ENCODE measurements at places on chromosomes 13 and 19. TPM values are rescaled to one million over a fixed set of nuclear protein-coding genes. Genes with fewer than 3 reads are reported as not detected.

GRCh38 chr19:56071151-56071550 is 49.9 kb downstream of the ZNF787 start:
- no peak for DNase-seq

IL11 gene
- total RNA-seq, result 1.6 TPM

DNA sequence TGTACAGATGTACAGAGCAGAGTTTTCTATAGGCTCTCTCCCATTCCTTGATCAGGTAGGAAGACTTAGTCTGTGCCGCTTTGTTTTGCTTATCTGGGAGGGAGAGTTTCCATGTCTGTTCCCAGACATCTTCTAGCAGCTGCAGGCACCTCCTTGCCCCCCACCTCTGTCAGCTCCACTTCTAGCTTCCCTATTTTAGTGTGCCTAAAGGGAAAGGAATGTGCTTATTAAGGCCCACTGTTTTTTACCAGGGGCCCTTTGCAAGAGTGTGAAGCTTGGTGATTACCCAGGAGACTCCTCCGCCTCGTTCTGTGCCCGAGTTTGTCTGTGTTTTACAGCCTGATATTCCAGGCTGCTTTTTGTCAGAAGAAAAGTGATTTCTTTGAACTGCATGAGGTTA is 1984.4 kb downstream of the OLFM4 start:
- DNase-seq, result no peak

- peak; percentile 45 for DNase-seq
Measured at GRCh38 chr13:36428086-36428485, 4.2 kb upstream of the CCNA1 start.

NEK3 gene
- total RNA-seq, result 12.3 TPM

DNAAF3 gene
- 0.33 TPM for total RNA-seq

DNA sequence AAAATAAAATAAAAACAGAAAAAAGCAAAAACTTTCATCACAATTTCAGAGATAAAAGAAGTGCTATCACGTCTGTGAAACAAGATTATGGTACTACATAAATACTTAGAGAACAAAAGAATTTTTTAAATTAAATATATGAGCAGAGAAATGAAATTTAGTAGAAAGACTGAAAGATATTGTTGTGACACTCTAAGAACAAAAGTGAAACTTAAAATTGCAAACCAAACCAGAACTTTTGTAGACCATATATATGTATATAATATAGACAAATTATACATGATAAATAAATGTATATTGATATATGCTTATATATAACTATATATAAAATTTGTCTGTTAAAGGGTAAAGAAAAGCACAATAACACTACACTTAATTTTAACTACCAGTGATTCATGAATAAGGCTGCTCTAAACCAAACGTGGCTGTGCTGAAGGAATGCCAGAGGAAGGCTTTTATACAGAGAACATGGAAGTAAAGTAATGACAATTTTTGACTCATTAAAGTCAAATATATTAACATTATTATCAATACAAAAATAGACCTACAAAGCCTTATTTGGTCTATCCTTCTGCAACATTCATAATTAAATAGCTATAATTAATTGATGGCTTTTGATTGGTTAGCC is 1516.7 kb upstream of the PCDH20 start:
- no peak for DNase-seq

DNA sequence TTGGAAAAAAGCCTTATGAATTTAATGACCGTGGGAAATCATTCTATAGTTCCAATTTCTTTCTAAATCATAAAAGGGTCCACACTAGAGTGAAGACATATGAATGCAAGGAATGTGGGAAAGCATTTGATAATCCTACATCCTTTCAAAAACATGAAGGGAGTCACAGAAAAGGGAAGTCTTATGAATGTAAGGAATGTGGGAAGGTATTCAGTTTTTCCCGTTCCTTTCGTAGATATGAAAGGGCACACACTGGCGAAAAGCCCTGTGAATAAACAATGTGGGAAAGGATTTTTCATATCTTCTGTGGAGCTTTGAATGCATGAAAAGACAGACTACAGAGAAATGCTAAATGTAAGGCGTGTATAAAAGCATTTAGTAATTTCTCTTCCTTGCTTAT is 27.0 kb downstream of the ZNF20 start:
- DNase-seq, result no peak

EPSTI1 gene
- total RNA-seq, result 15.7 TPM

DNA sequence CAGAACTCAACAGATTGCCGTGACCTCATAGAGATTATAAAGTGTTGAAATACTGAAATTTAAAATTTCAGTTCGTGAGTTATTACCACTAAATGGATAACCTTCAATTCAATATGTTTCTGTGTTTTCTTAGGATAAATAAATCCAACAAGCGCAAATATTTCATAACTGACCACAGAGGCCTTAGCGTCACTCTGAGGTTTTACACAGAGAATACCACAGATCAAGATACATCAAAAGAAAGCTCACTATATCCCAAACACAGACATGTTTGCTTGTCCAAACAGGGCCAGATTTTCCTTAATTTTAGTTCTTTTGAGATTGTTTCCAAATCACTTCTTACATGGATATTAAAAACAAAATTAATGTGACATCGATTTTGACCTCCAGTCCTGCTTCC is 235.8 kb downstream of the EFNB2 start:
- DNase-seq, result no peak

DNA sequence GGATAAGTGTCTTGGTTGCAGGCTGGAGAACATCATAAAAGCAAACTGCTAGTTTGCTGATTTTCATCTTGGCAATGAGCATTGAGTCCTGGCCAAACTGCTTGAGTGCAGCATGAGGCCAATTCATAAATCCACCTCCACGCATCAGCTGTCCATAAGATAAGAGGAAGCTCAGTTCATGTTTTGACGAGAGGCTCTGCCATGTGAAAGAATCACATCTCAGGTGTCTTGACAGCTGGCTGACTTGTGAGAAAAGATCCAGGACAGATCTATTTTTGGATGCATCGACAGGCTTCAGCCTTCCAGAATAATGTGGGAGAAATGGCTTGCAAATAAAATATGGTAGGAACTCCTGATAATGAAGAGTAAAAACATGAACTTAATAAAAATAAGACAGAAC is 5.4 kb upstream of the ZNF682 start:
- no peak for DNase-seq

C19orf81 gene
- total RNA-seq, result not detected

SOX1 gene
- not detected for total RNA-seq

DNA sequence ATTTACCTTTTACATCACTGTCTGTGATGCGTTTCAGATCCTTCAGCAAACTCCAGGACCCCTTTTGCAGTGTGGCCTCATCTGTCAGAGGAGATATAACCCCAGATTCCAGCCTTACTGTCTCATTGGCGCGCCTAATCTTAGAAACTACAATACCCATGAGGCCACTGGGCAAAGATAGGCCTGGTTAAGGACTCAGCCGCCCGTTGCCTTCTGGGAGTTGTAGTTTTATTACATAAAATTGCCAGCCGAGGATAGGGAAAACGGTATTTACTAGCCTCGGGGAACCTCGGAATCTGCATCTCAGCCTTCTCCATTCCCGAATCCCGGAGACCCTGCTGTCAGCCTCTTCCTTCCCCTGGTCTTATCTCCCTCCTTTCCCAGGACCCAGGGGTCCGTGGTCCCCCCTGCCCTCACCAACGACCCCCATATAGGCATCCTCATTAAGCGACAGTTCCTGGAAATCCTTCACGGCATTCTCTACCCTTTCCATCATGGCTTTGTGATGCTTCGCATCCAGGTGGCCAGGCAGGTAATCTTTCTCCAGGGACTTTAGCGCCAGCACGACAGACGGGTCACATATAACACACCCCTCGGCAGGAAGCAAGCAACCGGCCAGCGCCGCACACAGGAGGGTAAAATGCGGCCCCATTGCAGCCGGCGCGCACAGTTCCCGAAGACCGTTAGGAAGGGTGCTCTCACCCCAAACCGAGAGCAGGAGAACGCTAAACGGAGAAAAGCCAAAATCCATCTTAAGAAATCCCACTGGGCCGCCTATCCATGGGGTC is 1.3 kb downstream of the IZUMO1 start:
- peak; percentile 54 for DNase-seq

GRCh38 chr13:108313382-108313781 is 43.9 kb downstream of the TNFSF13B start:
- DNase-seq, result no peak

ELAVL3 gene
- 0.45 TPM for total RNA-seq

GRCh38 chr13:39600766-39601165 is 2.2 kb downstream of the LHFPL6 start:
- peak; percentile 41 for DNase-seq

CEBPA gene
- 0.18 TPM for total RNA-seq
